Activated naive CD4-positive, alpha-beta T cell treated with anti-CD3 and anti-CD28 coated beads for 36 hours (primary cell): ENCODE measurements at places on chromosomes 16 and 17. TPM values are rescaled to one million over a fixed set of nuclear protein-coding genes. Genes with fewer than 3 reads are reported as not detected.
A peak's percentile ranks its signal among the peaks of the same experiment; 100 is the strongest.

DNA sequence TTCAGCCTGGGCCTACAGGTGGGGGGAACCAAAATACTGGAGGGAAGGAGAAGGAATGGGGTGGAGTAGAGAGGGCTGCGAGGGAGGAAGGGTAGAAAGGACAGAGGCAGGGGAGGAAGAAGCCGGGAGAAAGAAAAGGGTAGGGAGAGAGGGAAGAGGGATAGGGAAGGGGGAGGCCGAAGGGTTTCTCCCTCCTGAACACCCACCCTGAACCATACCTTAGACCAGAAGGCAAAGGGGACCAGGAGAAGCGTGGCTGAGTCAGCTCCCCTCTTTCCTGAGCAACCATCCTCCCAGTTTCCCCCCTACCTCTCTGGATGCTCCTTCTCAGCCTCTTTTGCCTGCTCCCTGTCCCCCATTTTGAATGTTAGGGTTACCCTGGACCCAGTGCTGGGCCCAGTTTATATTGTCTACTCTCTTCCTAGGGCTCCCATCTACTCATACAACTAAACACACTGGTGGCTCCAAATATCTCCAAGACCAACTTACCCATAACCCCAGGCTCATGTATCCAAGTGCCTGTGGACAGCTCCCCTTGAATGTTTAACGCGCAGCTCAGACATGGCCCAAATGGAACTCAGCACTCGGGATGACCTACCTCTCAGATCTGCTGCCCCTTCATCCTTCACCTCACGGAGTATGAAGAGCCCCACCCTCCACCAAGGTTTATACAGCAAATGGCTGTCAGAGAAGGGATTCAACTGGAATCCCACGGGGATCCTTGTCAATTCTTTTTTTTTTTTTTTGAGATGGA is 7.8 kb downstream of the TSPOAP1 start:
- peak; percentile 3 for DNase-seq

DNA sequence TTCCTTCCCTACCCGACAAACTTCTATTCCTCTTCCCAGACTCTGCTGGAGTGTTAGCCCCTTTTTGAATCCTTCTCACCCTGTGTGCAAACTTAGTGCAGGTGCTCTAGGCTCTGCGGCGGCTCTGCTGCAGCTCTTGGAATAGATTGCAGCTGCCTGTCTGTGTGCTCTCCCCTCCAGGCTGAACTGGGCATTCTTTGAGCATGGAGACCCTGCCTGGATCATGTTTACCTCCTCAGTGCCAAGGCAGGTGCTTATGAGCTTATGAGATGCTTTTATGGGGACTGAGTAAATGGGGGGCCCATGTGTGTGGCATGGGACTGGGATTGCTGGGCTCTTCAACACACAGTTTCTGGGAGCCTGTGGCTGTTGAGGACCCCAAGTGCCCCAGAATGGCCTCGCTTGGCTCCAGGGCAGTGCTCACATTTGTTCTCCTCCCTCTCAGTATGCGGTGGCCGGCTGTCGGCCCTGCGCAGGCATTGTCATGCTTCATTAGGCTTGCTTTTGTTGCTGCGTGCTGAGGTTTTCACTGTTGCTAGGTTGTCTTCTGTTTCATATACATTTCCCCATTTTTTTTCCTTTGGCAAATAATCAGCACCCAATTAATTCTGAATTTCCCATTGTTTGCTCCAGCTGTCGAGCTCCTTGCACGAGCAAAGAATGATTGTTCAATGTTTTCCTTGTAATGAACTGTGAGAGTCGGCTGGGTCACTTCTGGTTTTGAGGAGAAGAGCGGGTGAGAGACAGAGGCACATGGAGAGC is 185.5 kb upstream of the NLRP1 start:
- DNase-seq, result no peak

DNA sequence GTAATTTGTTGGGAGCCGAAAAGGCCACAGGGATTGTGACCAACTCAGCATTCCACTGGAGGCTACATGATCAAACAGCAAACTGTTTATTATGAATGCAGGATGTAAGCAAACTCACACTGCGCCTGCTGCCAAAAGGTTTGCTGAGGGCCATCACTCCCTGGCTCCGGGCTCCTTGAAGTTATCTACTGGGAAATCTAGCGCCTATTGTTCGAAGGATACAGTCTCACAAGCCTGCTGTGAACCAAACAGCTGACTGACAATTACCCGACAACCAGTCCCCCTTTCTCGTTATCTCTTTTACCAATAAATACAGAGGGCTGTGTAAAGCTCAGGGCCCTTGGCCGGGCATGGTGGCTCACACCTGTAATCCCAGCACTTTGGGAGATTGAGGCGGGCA is 52.5 kb downstream of the BCL7C start:
- DNase-seq, result no peak

DNA sequence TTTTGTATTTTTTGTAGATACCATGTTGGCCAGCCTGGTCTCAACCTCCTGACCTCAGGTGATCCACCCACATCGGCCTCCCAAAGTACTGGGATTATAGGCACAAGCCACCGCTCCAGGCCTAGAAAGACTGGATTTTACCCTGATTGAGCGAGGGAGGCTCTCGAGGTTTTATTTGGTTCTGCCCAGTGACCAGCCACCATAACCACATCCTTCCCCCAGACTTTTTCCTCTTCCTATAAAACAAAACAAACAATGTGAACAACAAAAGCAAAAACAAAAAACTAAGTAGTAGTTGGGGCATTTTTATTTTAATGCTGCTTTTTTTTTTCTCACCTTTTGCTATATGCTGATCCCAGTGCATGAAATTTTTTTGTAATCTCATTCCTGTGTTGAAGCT is 509.6 kb downstream of the MAF start:
- DNase-seq, result no peak

HOXB1 gene
- not detected for total RNA-seq

CRYBA1 gene
- total RNA-seq, result not detected
